Fibroblast of lung (primary cell): ENCODE measurements at places on chromosomes 13 and 19. TPM values are rescaled to one million over a fixed set of nuclear protein-coding genes. Genes with fewer than 3 reads are reported as not detected.

Gene MADCAM1
- polyA plus RNA-seq: not detected in 2 replicates

Gene TEX26
- polyA plus RNA-seq: 0.12 and 0.22 TPM in 2 replicates

Gene PGLYRP2
- not detected in 2 replicates for polyA plus RNA-seq

Gene NMRK2
- polyA plus RNA-seq: not detected in 2 replicates

Gene C2CD4C
- 0.05 TPM in 1 of 2 replicates, not detected in the other for polyA plus RNA-seq

Gene PET100
- 37.5 and 38.8 TPM in 2 replicates for polyA plus RNA-seq

Gene TDRD12
- 0.21 TPM in 1 of 2 replicates, not detected in the other for polyA plus RNA-seq

Gene KLC3
- 0.09 TPM in 1 of 2 replicates, not detected in the other for polyA plus RNA-seq

Gene SULT2A1
- polyA plus RNA-seq: not detected in 2 replicates

Gene IQCN
- 0.27 and 0.79 TPM in 2 replicates for polyA plus RNA-seq

Gene CPAMD8
- polyA plus RNA-seq: 0.14 and 0.21 TPM in 2 replicates

Gene ANGPTL8
- not detected in 2 replicates for polyA plus RNA-seq

Gene LILRA2
- polyA plus RNA-seq: not detected in 2 replicates

Gene ZNF471
- 1.7 and 2.4 TPM in 2 replicates for polyA plus RNA-seq

Gene SIGLECL1
- not detected in 2 replicates for polyA plus RNA-seq

Gene ZSCAN4
- polyA plus RNA-seq: not detected in 2 replicates

Gene FAM83E
- not detected in 2 replicates for polyA plus RNA-seq

Gene SHISA7
- not detected in 2 replicates for polyA plus RNA-seq

Gene FCHO1
- polyA plus RNA-seq: 0.07 and 0.16 TPM in 2 replicates

Gene GJA3
- 0.44 and 1.1 TPM in 2 replicates for polyA plus RNA-seq

Gene ZNF440
- 3.7 and 4.6 TPM in 2 replicates for polyA plus RNA-seq

Gene ZNF28
- 7.5 and 11.4 TPM in 2 replicates for polyA plus RNA-seq

Gene URAD
- not detected in 2 replicates for polyA plus RNA-seq

Gene RAB3D
- 11.5 and 16.2 TPM in 2 replicates for polyA plus RNA-seq

Gene ZNF418
- polyA plus RNA-seq: 2.2 and 3.3 TPM in 2 replicates

Gene NLRP7
- not detected in 2 replicates for polyA plus RNA-seq

Gene SPRY2
- 16.2 and 82.6 TPM in 2 replicates for polyA plus RNA-seq

Gene C13orf42
- polyA plus RNA-seq: not detected in 2 replicates

Gene KRTDAP
- not detected in 2 replicates for polyA plus RNA-seq

Gene ADGRE3
- not detected in 2 replicates for polyA plus RNA-seq

Gene CALR3
- 0.10 TPM in 1 of 2 replicates, not detected in the other for polyA plus RNA-seq

Gene PRTN3
- not detected in 2 replicates for polyA plus RNA-seq

Gene APC2
- polyA plus RNA-seq: 0.01 and 0.02 TPM in 2 replicates

Gene PCDH9
- 0.67 and 2.0 TPM in 2 replicates for polyA plus RNA-seq

Gene ZNF878
- 0.07 and 0.16 TPM in 2 replicates for polyA plus RNA-seq
